ENCODE measurements at places on chromosomes 16 and 17. TPM values are rescaled to one million over a fixed set of nuclear protein-coding genes. Genes with fewer than 3 reads are reported as not detected.

The FOXC2 gene
- not detected for total RNA-seq

The NPTX1 gene
- 0.43 TPM for total RNA-seq

The GLTPD2 gene
- total RNA-seq = not detected

DNA sequence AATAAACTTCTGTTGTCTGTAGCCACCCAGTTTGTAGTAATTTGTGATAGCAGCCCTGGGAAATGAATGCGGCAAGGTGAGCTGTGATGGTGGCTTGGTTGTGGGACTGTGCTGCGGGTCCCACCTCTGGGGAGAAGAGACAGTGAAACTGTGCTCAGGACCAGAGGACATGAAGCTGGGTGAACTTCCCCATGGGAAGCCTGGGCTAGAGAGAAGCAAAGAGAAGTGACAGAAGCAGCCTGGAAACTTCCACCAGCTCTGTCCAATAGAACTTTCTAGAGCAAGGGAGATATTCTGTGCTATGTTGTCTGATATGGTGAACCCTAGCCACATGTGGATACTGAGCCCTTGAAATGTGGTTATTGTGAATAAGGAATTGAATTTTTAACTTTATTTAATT, 51.5 kb upstream of the EMP2 start:
- DNase-seq = no peak

- DNase-seq = peak; percentile 60
These were observed 85.6 kb upstream of the CIBAR2 start for GRCh38 chr16:85197611-85198566.

The ITGA2B gene
- total RNA-seq = 0.09 TPM

Data from pancreas (tissue), 10 donors.